ENCODE measurements at places on chromosomes 11 and 22.

GRCh38 chr11:73795925-73796632, 8.4 kb downstream of the MRPL48 start:
- DNase-seq, result no peak

GRCh38 chr11:62148271-62148980, 24.6 kb downstream of the INCENP start:
- no peak for DNase-seq

DNA sequence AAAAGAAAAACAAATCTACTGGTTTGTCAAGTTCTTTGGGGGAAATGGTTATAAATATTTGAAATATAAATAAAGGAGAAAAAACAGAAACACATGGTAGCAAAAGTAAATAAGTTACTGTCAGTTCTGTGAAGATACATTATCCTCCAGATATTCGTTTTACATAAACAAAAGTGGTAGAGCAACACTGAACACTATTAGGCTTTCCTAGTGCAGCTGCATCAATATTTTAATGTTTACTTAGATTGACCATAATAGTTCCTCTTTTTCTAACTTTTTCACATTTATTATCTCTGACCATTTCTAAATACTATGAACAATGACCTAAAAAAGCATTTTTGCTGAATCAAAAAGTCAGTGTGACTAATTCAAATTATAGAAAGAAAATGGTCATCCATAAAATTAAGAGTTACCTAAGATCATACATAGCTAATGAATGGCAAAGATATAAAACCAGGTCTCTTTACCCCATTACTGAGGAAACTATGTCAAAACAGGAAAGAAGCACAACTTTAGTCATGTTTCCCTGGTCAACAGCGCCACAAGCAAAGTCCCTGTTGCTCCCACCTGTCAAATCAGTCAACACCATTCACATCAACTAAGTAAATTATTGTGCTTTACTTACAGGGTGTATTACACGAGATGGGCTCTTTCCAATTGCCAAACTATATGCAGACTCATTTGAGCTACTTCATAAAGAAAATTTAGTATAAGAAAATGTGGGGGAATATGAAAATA, 38.5 kb downstream of the SBF2 start:
- DNase-seq, result no peak

DNA sequence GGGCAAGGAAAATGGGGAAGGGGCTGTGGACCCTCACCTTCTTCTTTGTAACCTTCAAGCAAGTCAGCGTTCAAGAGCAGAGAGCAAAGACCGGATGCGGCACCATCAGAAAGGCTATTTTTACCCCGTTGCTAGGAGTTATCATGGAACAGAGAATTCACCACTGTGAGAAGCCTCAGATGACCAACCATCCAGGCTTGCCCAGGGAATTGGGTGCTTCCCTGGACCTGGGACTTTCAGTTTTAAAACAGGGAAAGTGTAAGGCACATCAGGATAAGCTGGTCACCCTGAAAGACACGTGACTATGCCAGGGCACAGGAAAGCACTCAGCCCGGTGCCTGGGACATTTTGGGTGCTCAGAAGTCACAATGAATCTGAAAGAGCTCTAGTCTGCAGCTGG, 10.4 kb downstream of the GALNT18 start:
- no peak for DNase-seq

GRCh38 chr11:117411736-117412135, 84.1 kb downstream of the CEP164 start:
- no peak for DNase-seq
